Activated CD8-positive, alpha-beta memory T cell treated with anti-CD3 and anti-CD28 coated beads for 48 hours (primary cell): ENCODE measurements at places on chromosomes 2 and 18.

GRCh38 chr2:236086971-236087465 is 81.2 kb downstream of the GBX2 start:
- no peak for DNase-seq

- DNase-seq = no peak
These were observed 76.4 kb downstream of the SRD5A2 start for GRCh38 chr2:31504311-31504710.

DNA sequence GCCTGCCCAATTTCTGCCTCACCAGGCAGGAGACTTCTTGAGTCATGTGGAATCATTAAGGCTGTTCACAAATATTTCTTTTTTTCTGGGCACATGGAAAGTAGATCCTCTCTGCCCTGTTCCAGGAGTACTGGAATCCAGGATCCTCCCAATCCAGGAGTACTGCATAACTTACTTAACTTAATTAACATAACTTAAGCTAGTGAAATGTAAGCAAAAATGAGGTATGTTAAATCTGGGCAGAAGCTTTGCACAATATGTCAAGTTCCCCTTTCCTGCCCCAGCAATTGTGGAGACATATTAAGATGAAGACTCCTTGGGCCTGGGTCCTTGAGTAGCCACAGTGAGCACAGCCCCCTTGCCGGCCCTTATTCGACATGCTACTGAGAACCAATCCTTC is 3.2 kb downstream of the CD207 start:
- DNase-seq = no peak

GRCh38 chr18:11994703-11995444 is 13.6 kb downstream of the IMPA2 start:
- DNase-seq = no peak

DNA sequence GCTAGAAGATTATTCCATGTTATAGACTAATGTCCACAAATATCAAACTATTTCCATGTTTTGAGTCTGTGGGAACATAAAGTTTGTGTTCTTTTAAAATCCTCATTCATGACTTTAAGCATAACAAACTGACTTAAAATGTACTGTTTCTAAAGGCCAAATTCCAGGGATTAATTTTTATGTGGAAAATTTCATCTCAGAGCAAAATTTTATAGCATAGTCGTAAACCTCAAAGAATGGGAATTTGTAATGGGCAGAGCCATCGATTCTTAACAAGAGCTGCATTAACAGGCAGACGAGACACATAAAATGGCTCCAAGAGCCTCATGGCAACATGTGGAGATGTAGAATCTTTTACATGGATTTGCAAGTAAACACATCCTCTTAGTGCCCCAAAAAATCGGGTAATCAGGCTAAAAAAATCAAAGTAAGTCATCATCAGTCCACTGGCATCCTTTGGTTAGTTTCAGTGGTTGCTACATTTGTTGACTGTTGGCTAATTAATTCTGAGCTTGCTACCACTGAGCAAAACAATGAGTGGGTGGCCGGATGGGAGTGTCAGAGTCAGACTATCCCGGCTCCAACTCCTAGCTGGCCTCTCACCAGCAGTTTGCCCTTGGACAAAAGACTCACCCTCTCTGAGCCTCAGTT is 119.6 kb downstream of the FAM210A start:
- no peak for DNase-seq
